Karpas-422 (cell line): ENCODE measurements at places on chromosomes 5 and 9. TPM values are rescaled to one million over a fixed set of nuclear protein-coding genes. Genes with fewer than 3 reads are reported as not detected.

DNA sequence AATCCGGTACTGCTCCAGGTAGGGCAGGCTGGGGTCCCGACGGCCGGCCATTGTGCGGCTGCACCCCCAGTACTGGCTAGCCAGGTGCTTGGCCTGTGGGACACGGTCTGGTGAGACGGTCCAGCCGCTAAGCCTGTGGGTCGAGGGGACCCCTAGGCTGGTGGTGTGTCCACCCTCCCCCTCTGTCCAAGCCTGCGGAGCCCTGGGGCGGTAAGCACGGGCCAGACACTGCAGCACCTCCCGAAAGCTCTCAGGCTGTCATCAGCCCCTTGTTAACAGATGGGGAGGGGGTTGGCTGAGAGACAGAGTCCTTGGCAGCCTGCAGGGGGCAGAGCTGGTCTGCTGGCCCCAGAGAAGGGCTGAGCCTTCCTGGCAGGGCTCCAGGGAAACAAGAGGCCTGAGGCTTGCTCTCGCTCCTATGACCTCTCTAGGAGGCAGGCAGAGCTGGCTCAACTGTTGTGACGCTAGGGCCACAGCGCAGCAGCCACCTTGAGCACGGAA lies 11.8 kb upstream of the MRNIP start:
- H3K4me3 ChIP-seq = no peak overlapping the region
- no peaks in the 10 kb centered on the region for H3K27me3 ChIP-seq
- no peaks in the 10 kb centered on the region for H3K4me1 ChIP-seq
- no peak overlapping the region for H3K27ac ChIP-seq
- peak; percentile 80 for DNase-seq
- H3K36me3 ChIP-seq = peaks cover 11% of the 10 kb centered on the region; the same call in 1 of the 2 replicates

- no peaks in the 10 kb centered on the region for H3K36me3 ChIP-seq
- H3K27me3 ChIP-seq = no peaks in the 10 kb centered on the region
- no peaks in the 10 kb centered on the region for H3K4me1 ChIP-seq
- H3K27ac ChIP-seq = no peak overlapping the region
- no peak overlapping the region for H3K4me3 ChIP-seq
These were observed 183.5 kb downstream of the TRIM32 start for GRCh38 chr9:116870566-116870965.

GRXCR2 gene
- total RNA-seq = not detected in 2 replicates

GRCh38 chr5:107232788-107233187 lies 437.9 kb downstream of the EFNA5 start:
- no peak overlapping the region for H3K4me3 ChIP-seq
- no peaks in the 10 kb centered on the region for H3K36me3 ChIP-seq
- H3K27ac ChIP-seq = no peak overlapping the region
- no peaks in the 10 kb centered on the region for H3K4me1 ChIP-seq
- DNase-seq = no peak

CLIC3 gene
- total RNA-seq = not detected in 2 replicates

OMD gene
- total RNA-seq = not detected in 2 replicates

GABRG2 gene
- total RNA-seq = not detected in 2 replicates

GRCh38 chr9:86983249-86983619 lies 35.9 kb upstream of the GAS1 start:
- H3K27me3 ChIP-seq = no peaks in the 10 kb centered on the region
- H3K4me1 ChIP-seq = no peaks in the 10 kb centered on the region
- H3K36me3 ChIP-seq = no peaks in the 10 kb centered on the region
- H3K27ac ChIP-seq = no peak overlapping the region
- H3K4me3 ChIP-seq = no peak overlapping the region

- H3K27ac ChIP-seq = peak overlapping the region; percentile 100
- peaks cover 99% of the 10 kb centered on the region for H3K4me1 ChIP-seq
- no peaks in the 10 kb centered on the region for H3K36me3 ChIP-seq
- H3K4me3 ChIP-seq = peak overlapping the region; percentile 37; the same call in 1 of the 2 replicates
These were observed 58.9 kb downstream of the DAP start for GRCh38 chr5:10702040-10702629.

GRCh38 chr5:145854651-145855258 lies 18.1 kb downstream of the GRXCR2 start:
- H3K4me1 ChIP-seq = no peaks in the 10 kb centered on the region
- H3K27me3 ChIP-seq = no peaks in the 10 kb centered on the region
- H3K36me3 ChIP-seq = no peaks in the 10 kb centered on the region

LMX1B gene
- total RNA-seq = not detected in 2 replicates

DNA sequence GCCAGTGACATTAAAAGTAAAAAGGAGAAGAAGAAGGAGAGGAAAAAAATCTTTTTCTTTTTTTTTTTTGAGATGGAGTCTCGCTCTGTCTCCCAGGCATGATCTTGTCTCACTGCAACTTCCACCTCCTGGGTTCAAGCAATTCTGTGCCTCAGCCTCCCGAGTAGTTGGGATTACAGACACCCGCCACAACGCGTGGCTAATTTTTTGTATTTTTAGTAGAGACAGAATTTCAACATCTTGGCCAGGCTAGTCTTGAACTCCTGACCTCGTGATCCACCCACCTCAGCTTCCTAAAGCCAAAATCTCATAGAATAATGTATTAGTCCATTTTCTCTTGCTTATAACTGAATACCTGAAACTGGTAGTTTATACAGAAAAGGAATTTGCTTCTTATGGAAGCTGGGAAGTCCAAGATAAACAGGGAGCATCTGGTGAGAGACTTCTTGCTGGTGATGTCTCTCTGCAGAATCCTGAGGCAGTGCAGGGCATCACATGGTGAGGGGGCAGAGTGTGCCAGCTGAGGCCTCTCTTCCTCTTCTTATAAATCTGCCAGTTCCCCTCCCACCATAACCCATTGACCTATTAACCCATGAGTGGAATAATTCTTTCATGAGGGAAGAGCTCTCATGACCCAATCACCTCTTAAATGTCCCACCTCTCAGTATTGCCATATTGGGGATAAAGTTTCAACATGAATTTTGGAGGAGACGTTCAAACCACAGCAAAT lies 466.3 kb downstream of the GADD45G start:
- no peak overlapping the region for H3K27ac ChIP-seq
- H3K27me3 ChIP-seq = no peaks in the 10 kb centered on the region
- H3K4me1 ChIP-seq = no peaks in the 10 kb centered on the region
- no peaks in the 10 kb centered on the region for H3K36me3 ChIP-seq
- DNase-seq = no peak
- no peak overlapping the region for H3K4me3 ChIP-seq

DNA sequence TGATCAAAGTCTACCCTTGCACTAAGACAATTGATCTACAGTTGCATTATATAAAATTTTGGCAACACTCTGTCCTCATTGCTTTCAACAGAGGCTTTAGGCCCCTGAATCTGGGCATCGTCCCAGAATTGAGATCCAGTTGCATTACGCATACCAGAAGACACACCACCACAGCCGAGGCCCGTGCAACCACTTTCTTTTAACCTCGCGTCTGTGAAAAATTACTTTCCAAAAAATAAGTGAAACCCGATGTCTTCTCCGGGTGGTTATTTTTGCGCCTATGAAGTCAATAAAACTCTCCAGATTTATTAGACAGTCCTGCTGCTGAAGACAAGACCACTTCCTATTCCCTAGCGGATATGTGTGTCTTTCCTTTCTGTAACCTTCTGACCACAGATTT lies 52.1 kb upstream of the NFIB start:
- H3K27ac ChIP-seq = no peak overlapping the region
- no peaks in the 10 kb centered on the region for H3K27me3 ChIP-seq
- no peaks in the 10 kb centered on the region for H3K4me1 ChIP-seq
- H3K4me3 ChIP-seq = no peak overlapping the region
- H3K36me3 ChIP-seq = no peaks in the 10 kb centered on the region

DNA sequence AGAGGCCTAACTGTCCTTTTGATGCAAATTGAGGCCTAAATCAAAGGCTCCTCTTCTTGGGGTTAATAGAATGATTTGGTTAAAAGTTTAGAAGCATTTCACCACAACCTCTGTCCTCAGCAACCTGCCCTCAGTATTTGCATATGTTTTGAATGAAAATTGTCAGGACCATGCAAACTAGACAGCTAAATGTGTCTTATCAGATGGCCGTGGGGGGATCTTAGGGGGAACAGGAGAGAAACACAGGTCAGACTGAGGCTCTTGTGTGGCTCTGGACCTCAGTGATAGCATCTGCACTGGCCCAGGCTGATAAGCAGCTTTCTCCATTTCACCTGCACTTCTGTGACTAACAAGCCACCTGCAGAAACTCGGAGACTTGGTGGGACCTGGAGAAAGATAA lies 49.0 kb downstream of the FOXI1 start:
- peaks cover 75% of the 10 kb centered on the region for H3K4me1 ChIP-seq
- DNase-seq = peak; percentile 96
- H3K27me3 ChIP-seq = no peaks in the 10 kb centered on the region

SLC23A1 gene
- not detected in 2 replicates for total RNA-seq

- H3K4me1 ChIP-seq = peaks cover 76% of the 10 kb centered on the region
- H3K27ac ChIP-seq = peak overlapping the region; percentile 100
- no peaks in the 10 kb centered on the region for H3K36me3 ChIP-seq
- DNase-seq = peak; percentile 87
These were observed 14.2 kb upstream of the PHYKPL start for GRCh38 chr5:178246624-178247279.

LCN9 gene
- not detected in 2 replicates for total RNA-seq

STRBP gene
- 129 and 137 TPM in 2 replicates for total RNA-seq

HMCN2 gene
- total RNA-seq = not detected in 2 replicates

GRCh38 chr5:134083517-134083916 lies 31.0 kb upstream of the TCF7 start:
- no peak overlapping the region for H3K27ac ChIP-seq
- H3K4me1 ChIP-seq = no peaks in the 10 kb centered on the region
- H3K27me3 ChIP-seq = no peaks in the 10 kb centered on the region

GABRA6 gene
- not detected in 2 replicates for total RNA-seq

DNA sequence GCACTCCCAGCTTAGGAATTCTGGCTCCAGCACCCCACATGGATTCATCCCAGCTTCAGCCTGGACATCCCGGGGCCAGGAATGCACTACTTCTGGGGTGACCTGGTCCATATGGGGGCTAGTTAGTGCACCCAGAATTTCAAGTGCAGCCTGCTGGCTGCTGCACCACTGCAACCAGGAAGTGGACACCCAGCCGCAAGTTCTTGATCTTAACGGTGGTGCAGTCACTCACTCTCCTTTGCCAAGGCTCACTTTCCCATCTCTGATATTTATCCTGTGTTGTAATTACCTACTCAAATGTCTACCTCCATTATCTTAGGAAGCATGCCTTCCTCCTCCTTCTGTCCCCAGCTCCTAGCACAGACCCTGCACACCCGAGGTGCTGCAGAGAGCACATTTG lies 26.2 kb upstream of the RAB14 start:
- peaks cover 8% of the 10 kb centered on the region for H3K36me3 ChIP-seq
- H3K27ac ChIP-seq = no peak overlapping the region
- H3K27me3 ChIP-seq = no peaks in the 10 kb centered on the region
- peaks cover 5% of the 10 kb centered on the region; the same call in 1 of the 2 replicates for H3K4me1 ChIP-seq
